CD4-positive, alpha-beta T cell (primary cell): ENCODE measurements at places on chromosomes 6 and 20.

GRCh38 chr6:118965371-118965770 is 30.4 kb upstream of the MCM9 start:
- DNase-seq = no peak

GRCh38 chr6:41584668-41585205 is 38.6 kb downstream of the FOXP4 start:
- DNase-seq = no peak

DNA sequence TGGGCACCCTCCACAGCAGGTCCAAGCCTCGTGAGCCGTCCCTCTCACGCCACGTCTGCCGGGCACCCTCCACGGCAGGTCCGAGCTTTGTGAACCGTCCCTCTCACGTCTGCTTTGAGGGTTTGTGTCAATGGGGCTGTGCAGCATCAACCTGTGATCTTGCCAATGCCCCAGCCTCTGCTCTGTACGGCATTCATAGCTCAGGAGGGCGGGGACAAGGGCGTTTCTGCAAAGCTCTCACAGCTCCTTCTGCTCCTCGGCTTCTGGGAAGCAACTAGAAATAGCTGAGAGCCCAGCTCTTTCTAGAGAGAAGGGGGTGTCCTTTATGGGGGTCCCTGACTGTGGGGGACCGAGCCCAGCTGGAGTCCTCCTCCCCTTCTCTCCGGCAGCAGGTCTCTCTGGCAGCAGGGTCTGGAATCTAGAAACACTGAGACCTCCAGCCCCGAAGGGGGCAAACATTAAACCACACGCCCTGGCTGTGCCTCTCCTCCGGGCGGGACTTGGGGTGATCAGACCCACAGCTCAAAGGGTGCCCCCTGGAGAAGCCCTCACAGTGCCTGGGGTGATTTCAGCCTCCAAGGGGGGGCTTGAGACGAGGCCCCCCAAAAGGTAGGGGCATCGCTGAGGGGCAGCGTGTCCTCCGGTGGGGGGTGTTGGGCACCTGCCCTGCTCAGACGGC is 41.2 kb upstream of the CHRNA4 start:
- no peak for DNase-seq

- no peak for DNase-seq
Observed at GRCh38 chr6:163780994-163781393, 366.5 kb downstream of the QKI start.

DNA sequence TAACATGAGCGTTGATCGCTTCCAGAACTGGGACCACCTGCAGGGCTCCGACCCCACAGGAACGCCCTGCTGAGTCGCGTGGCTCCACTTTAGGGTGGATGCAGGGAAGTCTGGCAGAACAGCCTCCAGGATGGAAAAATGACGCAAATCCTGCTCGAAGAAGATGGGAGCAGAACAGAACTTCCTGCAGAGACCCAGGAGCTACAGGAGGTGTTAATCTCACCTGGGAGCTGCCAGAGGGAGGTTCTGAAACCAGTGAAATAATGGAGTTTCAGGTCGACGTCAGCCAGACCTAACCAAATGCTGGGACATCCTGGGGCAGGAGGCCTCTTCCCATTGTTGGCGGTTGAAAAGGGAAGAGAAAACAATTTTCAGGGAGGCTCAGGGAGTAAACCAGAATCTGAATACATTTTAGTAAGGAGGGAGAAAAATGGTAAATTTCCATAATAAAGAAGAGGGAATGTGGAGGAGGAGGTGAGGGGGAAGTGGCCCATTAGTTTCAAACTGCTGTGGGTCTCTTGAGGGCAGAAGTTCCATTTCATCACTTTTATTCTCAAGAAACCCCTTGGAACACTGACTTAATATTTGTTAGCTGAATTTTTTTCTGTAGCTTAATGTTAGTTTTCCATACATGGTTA is 558.4 kb upstream of the CDH4 start:
- DNase-seq = no peak

DNA sequence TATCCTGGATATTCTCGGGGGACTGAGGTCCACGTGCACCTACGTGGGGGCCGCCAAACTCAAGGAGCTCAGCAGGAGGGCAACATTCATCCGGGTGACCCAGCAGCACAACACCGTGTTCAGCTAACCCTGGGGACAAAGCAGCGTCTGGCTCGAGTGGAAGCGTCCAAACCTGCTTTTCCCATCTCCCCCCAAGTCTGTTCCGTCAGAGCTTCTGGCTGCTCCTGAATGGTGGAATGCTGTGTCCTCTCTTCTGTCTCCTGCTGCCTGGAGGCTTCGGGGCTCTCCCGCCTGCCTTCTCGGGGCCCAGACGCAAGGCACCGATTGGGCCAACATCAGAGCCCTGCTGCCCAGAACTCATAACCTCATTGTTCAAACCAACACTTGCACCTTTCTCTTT is 56.7 kb downstream of the GMPR start:
- no peak for DNase-seq

DNA sequence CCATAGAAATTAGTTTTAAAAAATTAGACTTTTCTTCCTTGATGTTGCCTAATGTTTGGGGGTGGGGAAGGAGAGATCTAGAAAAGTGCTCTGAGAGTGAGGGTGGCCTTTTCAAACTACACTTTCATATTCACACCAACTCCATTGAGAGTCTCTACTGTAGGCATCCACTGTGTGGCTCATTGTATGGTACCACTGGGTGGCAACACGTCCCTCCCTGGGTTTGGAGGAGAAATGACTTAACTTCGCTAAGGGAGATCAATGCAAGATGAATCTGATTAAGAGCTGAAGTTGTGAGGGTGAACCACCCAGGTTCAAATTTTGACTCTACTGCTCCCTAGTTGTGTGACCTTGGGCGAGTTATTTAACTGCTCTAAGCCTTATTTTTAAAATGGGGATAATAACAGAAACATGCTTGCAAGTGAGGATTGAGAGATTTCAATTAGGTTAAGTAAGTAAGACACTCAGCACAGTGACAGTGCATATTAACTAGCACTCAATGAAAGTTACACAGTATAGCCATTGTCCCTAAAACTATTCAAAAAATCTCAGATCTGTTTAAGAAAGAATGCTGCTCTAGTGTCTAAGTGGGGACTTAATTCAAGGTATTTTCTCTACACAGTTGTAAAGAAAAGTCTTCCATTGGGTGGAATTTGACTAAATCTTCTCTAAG is 193.5 kb upstream of the CNR1 start:
- DNase-seq = no peak

DNA sequence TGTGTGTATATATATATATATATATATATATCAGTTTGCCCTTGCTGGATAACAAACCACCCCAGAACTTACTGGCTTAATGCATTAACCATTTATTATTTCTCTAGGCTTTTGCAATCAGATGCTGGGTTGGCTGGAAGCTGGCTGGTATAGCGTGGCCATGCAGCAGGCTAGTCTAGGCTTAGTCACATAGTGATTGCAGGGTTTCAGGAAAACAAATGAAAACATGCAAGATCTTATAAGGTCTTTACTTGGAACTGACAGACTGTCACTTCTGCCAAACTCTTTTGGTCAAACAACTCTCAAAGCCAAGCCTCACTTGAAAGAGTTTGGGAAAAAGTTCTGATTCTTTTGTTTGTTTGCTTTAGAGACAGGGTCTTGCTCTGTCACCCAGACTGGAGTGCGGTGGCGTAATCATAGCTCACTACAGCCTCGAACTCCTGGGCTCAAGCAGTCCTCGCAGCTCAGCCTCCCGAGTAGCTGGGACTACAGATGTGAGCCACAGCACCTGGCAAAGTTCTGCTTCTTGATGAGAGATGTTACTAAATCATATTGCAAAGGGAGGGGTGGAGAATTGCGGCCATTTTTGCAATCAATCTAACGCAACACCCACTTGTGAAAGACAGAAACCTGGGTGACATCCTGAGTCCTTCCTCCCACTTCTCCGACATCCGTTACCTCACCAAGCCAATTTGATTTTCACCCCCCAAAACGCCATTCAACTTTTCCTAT is 74.6 kb upstream of the RNF24 start:
- DNase-seq = no peak

- no peak for DNase-seq
Observed at GRCh38 chr6:145489583-145489982, 245.7 kb downstream of the EPM2A start.

GRCh38 chr6:116667623-116668022 is 943 bp downstream of the ZUP1 start:
- DNase-seq = no peak

- no peak for DNase-seq
Observed at GRCh38 chr6:10170816-10171215, 244.1 kb downstream of the TFAP2A start.

- no peak for DNase-seq
Observed at GRCh38 chr6:40506954-40507353, 80.2 kb downstream of the LRFN2 start.

DNA sequence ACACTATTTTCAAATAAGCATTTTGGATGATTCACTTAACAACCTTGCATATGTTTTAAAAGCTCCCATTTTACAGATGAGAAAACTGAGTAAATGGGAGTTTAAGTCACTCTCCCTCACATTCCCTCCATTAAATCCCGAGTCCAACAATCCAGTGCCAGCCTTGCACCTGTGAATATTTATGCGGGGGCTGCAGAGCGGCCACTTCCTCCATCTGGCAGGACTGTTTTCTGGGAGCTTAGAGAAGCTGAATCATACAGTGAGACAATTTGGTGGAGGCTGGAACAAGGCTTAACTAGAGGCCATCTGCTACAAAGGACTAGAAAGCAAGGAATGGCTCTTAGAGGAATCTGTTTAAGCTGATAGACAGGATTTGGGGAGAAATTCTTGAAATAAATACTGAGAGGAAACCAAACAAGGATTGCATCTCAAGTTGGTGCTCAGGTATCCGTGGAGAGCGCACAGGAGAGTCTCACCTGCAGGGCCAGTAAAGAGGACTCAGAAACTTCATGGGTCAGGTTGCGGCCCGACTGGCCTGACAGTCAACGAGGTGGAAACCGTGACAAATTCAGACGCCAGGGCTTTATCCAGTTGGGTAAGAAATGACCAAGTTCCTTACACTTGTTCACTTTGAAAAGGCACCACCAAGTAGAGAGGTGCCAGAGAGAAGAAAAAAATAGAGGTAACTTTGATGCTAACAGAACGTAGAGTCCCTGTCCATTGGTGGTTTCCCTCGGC is 478.5 kb downstream of the QKI start:
- DNase-seq = no peak

- no peak for DNase-seq
Observed at GRCh38 chr20:14127514-14128223, 132.4 kb downstream of the MACROD2 start.

DNA sequence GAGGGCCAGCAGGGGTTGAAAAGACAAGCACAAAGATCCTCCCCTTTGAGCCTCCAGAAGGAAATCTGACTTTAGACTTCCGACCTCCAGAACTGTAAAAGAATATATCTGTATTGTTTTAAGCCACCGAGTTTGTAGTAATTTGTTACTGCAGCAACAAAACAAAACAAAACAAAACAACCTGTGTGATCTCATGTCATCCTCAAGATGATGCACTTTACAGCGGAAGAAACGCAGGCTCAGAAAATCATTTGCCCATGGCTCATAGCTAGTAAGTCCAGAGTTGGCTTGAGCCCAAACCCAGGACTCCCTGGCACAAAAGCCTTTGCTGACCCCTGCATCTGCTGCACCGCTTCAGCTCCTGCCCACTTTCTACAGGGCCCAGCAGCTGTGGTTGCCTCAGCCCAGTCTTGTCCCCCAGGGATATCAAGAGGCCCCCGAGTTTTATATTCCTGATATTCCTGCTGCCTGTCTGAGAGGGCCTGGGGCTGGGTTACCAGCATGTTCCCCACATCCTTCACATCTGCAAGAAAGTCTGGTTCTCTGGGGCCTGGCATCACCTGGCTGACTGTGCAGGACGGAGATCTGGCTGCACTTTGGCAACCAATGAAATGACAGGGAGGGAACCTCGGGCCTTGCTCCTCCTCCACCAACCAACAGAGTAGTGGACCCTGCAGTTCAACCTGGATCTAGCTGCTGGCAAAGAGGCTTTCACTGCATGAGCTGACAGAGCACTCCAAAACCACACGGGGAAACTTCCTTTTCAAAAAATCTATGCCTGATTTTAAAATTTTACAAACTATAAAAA is 56.9 kb downstream of the JPH2 start:
- DNase-seq = no peak

DNA sequence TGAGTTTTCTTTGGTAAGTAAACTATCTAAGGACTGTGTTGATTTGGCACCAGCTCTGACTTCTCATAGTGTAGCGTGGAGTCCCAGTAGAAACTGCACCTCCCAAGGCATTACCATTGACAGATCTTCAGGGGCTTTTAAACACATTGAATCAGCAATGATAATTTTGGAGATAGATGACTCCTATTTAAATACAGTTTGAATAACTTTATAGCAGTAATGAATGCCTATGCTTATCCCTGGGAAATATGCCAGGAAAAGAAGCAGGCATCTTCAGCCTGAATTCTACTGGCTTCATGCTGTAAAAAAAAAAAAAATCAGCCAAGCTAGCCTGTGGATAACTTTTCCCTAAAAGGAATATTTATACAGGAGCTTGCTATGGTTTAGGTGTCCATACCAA is 895.9 kb downstream of the EYS start:
- DNase-seq = no peak

GRCh38 chr20:5862703-5863039 is 87.7 kb downstream of the TRMT6 start:
- no peak for DNase-seq

DNA sequence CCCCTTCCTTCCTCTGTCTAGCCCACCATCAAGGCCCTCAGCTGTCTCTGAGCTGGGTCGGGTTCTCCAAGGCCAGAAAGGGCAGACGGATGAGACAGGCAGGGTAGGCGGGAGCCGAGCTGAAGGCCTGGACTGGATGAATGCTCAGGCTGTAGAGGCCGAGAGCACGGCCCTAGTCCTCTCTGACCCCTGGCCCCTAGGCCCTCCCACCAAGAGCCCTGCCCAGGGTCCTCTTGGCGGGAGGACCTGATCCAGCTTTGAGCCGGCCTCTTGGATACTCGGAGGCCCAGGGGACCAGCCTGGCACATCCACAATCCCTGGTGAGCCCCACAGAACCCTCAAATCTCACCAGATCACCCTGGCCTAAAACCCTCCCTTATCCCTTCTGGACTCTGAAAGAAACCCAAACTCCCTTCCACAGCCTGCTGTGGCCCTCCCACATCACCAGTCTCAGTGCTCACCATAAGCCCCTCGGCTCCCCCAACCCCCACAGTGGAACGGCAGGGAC is 8.2 kb downstream of the ADISSP start:
- no peak for DNase-seq

GRCh38 chr20:62155428-62156253 is 12.1 kb downstream of the SS18L1 start:
- DNase-seq = no peak

DNA sequence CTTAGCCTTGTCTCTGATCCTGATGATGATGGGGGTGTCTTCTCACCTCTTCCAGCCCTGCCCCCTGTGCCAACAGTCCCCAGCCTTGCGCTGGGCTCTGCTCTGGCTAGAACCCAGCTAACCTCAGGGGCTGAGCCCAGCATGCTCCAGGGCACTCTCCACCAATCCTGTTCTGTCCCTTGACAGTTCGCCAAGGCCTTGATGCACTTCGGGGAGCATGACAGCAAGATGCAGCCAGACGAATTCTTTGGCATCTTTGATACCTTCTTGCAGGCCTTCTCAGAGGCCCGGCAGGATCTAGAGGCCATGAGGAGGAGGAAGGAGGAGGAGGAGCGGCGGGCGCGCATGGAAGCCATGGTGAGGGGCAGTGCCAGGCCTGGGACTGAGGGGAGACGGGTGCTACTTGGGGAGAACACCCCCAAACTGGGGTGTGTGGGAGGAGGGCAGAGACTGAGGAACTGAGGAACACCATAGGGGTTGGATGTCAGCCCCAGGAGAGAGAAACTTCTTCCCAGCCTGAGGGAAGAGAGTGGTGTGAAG is 33.1 kb downstream of the MOCS1 start:
- no peak for DNase-seq

GRCh38 chr20:34549291-34549928 is 9.1 kb upstream of the MAP1LC3A start:
- no peak for DNase-seq
